ENCODE measurements at places on chromosomes 12 and 14.

- no peak for DNase-seq
These were observed 22.2 kb downstream of the LPCAT3 start for GRCh38 chr12:6996040-6996441.

GRCh38 chr14:51395361-51395849, 155.4 kb downstream of the TMX1 start:
- DNase-seq, result no peak

- DNase-seq, result no peak
These were observed 33.5 kb downstream of the FZD10 start for GRCh38 chr12:130195776-130196175.

GRCh38 chr14:53696217-53696965, 260.2 kb downstream of the BMP4 start:
- no peak for DNase-seq

DNA sequence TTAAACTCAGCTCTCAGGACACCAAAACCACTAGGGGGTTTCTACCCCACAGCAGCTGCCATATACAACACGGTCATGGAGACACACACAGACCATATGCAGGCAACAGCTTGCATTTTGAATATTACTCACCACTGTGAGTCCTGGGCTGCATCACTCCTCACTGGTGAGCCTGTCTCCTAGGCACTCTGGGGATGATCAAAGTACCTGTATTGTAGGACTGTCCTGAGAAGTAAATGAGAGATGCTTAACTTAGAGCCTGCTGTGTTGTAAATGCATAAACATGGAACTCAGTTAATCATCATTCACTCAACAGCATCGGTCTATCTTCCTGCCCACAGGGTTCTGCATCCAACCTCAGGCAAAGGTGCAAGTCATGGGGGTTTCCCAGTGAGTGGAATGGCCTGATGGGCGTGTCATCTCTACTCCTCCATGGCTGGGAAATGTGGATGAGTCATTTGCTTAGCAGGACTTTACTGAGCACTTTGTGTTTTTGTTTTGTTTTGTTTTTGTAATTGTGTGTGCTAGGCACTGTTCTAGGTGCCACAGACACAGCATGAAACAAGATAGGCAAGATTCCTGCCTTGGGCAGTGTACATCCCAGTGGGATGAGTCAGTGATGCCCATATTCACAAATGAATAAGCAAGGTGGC, 1141.2 kb upstream of the TMEM132C start:
- peak; percentile 3 for DNase-seq

DNA sequence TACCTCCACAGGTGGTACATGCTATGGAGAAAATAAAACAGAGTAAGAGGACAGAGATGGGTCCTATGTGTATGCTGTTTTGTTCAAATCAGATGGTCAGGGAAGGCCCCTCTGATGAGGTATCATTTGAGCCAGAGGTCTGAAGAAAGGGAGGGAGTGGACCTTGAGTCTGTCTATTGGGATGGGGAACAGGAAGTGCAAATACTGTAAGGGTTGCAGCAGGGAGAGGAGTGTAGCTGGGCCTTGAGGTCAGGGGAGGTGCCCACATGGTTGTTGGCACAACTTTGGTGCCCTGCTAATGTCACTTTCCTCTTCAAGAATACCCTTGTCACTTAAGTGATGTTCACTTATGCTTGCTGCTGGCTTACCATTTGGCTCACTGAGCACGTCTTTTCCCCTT, 83.3 kb downstream of the PRKCH start:
- no peak for DNase-seq

- no peak for DNase-seq
These were observed 25.8 kb downstream of the SLC39A9 start for GRCh38 chr14:69424149-69424923.

GRCh38 chr14:59961518-59962062, 41.6 kb downstream of the LRRC9 start:
- DNase-seq, result no peak

DNA sequence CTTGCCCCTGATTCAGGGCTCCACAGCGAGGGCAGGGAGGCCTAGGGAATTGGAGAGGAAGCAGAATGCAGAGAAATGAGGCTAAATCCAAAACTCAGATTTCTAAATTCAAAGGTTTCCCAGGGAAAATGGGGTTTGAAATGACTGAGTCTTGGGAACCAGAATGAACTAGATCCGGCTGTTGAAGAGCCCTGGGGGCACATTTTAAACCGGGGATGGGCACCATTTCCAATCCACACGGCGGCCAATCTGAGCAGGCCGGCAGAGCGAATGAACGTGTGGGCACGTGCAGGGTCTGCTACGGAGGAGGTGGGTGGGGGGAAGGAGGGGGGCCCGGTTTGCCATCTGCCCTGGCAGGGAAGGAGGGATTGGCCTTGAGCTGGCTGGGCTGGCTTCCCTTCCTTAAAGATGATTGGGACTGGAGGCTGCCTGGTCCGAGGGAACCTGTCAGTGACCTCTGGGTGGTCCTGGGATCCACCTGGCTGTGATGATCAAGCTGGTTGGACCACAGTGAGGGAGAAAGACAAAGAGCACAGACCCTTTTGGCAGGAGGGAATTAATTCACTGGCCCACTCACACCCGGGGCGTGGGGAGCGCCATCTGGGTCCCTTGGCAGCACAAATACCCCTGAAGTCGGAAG, 161.0 kb downstream of the RBM19 start:
- no peak for DNase-seq

- no peak for DNase-seq
These were observed 16.8 kb upstream of the EIF5 start for GRCh38 chr14:103317251-103317650.

DNA sequence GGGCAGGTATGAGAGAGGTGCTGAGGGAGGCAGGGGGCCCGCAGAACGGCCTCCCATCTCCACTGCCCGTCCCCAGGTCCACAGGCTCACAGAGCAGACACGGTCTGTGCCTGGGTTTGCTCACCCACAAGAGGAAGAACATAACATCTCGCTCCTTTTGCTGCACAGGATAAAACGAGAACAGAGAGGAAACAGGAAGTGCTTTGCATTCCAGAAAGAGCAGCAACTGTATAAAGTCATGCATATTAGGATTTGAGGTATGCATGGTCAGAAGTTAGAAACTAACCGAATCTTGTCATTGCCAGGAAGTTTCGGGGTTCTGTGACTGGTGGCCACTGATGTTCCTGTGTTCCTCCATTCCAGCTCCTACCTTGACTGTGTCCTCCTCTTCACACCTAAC, 25.0 kb downstream of the NTF3 start:
- DNase-seq, result no peak

DNA sequence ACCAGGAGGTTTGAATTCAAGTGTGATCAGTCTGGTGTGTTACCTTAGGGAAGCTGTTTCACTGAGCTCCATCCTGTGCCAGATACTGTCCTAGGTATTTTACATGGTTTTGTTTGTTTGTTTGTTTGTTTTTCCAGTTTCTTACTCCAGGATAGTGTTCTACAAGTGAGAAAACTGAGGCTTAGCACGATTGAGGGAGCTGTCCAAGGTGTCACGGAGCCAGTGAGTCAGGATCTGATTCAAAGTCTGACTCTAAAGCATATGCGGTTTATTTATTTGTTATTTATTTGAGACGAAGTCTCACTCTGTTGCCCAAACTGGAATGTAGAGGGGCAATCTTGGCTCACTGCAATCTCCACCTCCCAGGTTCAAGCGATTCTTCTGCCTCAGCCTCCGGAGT, 79.7 kb upstream of the GNG2 start:
- DNase-seq, result no peak

DNA sequence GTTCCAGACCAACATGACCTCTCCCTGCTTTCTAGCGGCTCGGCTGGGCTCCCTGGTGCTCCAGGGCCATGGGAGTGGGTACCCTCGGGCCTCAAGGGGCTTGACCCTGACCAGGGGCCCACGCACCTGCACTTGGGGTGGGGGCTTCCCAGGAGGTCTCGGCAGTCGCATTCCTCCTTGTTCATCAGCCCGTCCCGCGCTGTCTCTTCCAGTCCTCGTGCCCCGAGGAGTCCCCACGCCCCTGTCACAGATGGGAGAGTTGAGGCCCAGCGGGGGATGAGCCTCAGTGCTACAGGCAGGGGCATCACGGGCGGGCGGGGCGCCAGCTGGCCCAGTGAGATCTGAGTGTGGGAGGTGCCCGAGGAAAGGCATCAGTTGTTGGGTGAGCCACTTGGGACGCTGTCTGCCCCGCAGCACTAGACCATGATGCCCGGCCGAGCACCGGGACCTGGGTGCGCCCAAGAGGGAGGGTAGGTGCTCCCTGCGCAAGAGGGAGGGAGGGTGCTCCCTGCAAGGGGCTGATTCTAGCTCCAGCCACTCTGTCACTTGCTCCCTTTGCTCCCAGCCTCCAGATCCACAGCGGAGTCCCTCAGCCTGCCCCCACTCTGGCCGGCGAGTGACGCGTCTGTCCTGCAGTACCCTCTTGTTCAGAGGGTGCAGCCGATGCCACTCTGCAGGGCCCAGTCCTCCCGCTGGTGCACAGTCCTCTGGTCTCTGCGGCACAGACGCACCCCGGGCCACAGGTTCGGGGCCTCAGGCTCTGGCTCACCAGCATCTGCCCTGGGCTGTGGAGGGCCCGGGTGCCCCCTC, 23.8 kb downstream of the MMP17 start:
- no peak for DNase-seq

DNA sequence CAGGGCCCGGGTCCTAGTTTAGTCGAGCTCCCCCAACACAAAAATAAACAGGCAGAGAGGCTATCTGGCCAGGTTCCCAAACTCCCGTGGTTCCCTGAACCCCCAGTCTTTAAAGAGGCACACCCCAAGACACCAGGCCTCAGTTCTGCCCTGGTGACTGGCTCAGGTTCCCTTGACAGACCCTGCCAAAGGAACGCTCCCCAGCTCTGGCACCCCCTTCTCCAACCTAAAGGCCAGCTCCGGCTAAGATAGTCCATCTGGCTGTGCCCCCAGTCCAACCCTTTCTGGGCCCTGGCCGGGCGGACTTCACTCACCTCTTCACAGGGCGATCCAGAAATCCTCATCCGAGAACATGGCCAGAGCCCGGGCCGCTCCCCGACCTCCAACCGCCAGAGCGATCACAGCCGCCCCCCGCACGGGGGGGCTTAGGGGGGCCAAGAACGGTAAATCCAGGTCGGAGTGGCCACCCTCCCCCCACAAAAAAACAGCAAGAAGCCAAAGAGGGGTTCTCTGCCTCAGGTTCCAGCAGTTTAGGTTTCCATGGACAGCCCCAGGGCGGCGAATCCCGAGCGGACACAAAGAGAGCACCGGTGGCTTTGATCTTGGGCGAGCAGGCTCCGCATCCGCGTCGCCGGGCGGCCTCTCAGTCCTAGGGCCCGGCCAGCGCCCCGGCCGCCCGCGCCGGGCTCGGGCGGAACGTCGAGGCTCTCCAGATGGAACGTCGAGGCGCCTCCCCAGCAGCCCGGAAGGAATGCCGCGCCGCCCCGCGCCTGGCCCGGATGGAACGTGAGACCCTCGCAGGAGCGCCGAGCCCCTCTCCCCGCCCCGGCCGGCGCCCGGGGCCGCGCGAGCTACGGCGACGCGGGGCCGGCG, 1.1 kb downstream of the KMT2D start:
- no peak for DNase-seq

- no peak for DNase-seq
These were observed 4.6 kb upstream of the KRT2 start for GRCh38 chr12:52656616-52657015.

GRCh38 chr14:71355324-71356201, 448.3 kb downstream of the PCNX1 start:
- no peak for DNase-seq

GRCh38 chr12:52651726-52652261, at the start of gene KRT2:
Gene KRT2 (minus strand): TSS chr12:52652211. CDS start chr12:52652142, 69 bp downstream.
- no peak for DNase-seq

DNA sequence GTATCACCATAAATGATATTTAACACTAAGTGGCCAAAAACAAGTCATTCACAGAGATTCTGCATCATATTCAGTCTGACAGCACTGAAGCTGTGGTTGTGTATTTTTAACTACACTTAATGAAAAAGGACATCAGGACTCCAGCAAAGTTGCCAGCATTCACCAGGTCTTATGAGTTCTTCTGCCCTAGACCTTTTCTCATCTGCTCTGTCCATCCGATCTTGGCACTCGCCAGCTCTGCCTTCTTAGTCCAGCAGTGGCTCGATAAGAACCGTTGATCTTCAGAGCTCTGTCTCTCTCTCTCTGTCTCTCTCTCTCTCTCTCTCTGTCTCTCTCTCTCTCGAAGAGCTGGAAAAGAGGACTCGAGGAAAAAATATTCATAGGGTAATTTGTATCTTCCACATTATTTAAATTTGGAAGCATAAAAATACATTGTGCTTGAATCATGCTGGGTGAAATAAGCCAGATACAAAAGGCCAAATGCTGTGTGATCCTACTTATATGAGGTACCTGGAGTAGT, 232.2 kb downstream of the FBXL14 start:
- no peak for DNase-seq

GRCh38 chr14:65934070-65934435, 521.5 kb downstream of the FUT8 start:
- DNase-seq, result no peak

DNA sequence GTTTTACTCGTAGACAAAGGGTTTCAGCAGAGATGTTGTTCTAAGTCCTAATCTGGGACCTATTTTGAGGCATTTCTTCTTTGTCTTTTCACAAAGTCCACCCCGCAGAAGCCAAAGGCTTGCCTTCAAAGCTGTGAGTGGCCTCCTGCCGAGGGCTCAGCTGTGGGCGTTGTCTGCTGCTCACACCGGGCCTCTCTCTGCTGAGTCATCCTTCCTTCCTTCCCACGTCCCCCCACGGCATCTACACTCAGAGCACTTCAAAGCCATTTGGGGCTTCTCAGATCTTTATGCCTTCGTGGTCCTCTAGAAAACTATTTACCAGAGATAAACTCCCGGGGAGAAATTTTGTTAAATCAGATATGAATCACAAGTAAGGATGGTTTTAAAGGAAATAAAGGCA, 115.9 kb upstream of the TMPO start:
- peak; percentile 63 for DNase-seq

GRCh38 chr12:52493172-52493571, at the start of gene KRT6A:
Gene KRT6A (minus strand): TSS chr12:52493257. CDS start chr12:52493188, 69 bp downstream.
- no peak for DNase-seq

DNA sequence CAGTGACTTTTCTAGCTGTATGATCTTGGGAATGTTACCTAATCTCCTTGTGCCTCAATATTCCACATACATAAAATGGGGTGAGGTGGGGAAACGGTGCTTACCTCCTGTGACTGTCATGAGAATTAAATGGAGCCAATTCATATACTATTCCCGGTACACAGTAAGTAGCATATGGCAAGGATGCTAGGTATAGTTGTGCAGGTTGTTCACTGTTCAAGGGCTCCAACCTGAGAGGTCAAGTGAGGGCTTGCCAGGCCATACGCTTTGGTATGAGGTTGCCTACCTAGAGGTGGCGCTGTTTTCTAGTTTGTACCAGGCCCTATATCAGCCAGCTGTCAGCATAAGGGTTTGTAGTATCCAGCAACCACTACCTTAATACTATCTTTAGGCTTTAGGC, 3.6 kb upstream of the BATF start:
- peak; percentile 45 for DNase-seq

DNA sequence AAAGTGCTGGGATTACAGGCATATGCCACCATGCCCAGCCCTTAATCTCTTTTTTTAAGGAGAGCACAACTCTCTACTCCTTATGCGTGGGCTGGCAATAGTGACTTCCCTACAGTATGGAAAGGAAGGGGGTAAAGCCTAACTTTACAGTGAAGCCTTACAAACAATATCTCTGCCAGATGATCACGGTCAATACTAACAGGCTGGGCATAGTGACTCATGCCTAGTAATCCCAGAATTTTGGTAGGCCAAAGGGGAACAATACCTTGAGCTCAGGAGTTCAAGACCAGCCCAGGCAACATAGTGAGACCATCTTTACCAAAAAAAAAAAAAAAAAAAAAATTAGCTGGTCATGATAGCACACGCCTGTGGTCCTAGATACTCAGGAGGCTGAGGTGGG, 5.6 kb downstream of the PYM1 start:
- DNase-seq, result no peak

GRCh38 chr12:2581293-2582045, 213.3 kb upstream of the FKBP4 start:
- no peak for DNase-seq

- no peak for DNase-seq
These were observed 172.4 kb upstream of the CAND1 start for GRCh38 chr12:67096533-67097318.

All from activated CD4-positive, alpha-beta T cell treated with anti-CD3 and anti-CD28 coated beads for 4 hours (primary cell).